ENCODE measurements at places on chromosomes 3 and 15.

DNA sequence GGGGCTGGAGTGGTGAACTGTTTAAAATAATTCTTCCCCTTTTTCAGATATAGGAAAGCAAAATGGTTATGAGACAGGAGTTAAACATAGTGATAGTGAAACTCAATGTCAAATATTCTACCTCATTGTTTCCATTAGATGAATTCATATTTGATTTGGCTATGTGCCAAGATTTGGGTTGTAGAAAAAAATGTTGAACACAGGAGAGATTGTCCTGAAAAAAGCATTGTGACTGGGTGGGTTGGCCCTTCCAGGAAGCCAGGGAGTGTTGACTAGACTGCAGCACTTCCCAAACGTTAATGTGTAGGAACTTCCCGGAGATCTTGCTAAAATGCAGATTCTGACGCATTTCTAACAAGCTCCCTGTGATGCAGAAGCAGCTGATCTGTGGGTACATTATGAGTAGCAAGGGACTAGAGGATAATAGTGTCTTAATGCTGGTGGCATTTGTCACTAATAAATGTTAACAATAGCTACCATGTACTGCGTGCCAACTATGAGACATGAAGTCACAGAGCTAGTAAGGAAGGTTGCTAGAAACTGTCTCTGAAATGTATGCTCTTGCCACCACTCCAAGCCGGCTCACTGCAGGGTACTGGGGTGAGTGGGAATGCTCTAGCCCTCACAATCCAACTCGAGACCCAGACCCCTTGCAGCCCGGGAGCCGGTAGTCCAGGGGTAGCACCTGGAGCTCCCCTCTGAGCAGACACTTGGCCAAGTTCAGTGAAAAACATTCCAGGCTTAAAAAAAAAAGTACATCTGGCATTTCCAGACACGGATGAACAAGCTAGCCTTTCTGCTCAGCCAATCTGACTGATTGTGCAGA lies 120.6 kb downstream of the CD47 start:
- peak; percentile 9 for DNase-seq

DNA sequence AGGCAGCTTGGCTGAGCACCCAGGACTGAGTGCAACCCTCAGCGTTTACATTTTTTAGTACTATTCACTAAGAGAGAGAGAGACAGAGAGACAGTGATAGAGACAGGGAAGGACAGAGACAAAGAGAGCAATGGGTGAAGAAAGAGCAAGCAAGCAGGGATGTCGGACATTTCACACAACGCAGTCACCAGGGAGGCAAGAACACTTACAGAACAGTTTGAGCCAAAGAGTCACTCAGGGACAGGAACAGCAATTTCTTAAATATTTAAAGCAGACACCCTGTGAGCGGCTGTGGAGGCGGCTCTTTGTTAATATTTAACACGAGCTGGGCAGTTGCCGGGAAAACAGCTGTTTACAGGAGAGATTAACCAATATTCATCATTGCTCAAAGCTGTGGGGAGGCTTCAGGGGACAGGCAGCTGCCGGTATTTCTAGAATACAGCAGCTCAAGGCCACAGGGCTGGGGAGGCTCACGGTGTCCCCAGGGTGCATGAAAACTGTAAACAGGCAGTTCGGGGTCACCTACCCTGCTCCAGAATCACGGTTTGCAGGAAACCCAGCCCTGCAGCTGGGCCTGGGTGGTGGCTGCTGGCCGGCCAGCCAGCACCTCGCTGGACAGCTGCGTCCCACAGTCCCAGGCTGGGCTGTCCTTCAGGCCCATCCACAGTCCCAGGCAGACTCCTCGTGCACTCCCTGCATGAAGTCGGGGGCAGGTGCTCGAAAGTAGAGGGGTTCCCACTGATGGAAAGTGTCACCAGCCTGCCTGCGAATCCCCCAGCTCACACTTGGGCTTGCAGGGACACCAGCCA lies 38.8 kb upstream of the PCSK6 start:
- DNase-seq: no peak

DNA sequence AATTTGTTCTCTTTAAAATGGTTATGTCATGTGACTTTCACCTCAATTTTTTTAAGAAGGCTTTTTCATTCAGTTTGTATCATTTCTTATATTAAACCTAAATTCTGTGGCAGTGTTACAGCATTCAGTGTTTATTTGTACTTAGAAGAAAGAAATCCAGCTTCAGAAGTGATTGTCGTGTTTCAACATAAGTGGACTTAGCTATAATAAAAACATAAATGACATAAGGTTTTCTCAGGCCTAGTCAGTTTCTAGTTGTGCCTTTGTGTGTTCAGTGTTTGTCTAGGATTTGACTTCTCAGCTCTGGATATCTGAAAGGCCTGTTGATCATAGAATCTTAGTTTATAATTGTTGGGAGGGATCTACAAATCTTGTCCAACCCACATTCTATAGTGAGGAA lies 80.5 kb downstream of the STT3B start:
- DNase-seq: no peak

GRCh38 chr3:18902081-18902793 lies 246.1 kb upstream of the KCNH8 start:
- no peak for DNase-seq

GRCh38 chr3:53016236-53016635 lies 29.6 kb downstream of the SFMBT1 start:
- no peak for DNase-seq

DNA sequence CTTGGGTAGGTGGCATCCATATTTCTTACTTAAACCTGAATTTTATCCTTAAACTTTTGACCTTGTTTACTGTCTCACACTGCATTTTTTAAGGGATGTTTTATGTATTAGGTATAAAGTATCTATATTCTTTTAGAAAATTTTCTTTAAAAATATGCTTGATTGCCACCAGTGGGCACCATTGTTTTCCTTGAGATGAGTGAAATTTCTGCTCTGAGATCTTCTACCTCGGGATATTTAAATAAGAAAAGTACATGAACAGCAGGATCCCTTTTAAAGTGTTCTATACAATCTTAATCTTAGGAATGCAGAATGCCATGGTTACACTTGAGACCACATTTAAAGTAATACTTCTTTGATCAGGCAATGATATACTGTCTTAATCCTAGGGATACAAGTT lies 108.7 kb downstream of the SLMAP start:
- DNase-seq: no peak

- DNase-seq: peak; percentile 16
Observed at GRCh38 chr3:38084334-38085310, 45.6 kb downstream of the DLEC1 start.

DNA sequence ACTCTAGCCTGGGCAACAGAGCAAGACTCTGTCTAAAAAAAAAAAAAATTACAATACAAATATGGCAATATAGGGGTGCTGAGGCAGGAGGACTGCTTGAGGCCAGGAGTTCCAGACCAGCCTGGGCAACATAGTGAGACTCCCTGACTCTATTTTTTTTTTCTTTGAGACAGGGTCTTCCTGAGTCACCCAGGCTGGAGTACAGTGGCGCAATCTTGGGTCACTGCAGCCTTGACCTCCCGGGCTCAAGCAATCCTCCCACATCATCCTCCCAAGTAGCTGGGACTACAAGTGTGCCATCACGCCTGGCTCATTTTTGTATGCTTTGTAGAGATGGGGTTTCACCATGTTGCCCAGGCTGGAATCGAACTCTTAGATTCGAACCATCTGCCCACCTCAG lies 17.3 kb upstream of the RAB11A start:
- no peak for DNase-seq

DNA sequence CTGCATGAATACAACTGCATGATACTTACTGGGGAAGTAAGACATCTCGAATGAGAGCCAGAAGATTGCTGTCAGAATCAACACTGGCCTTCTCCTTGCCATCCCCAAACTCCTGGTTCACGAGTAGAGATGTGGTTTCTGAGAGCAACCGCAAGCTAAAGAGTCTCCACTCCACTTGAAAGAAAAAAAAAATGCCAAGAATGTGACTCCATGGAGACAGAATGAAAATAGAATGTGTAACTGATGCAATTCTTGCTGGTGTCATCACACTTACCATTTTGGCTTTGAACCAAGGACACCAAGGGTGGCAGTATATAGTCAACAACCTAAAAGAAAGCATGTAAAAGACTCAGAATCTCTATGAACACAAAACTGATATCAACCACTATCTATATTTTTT lies 280.4 kb downstream of the ULK4 start:
- no peak for DNase-seq

GRCh38 chr3:186178412-186178811 lies 69.5 kb upstream of the ETV5 start:
- no peak for DNase-seq

DNA sequence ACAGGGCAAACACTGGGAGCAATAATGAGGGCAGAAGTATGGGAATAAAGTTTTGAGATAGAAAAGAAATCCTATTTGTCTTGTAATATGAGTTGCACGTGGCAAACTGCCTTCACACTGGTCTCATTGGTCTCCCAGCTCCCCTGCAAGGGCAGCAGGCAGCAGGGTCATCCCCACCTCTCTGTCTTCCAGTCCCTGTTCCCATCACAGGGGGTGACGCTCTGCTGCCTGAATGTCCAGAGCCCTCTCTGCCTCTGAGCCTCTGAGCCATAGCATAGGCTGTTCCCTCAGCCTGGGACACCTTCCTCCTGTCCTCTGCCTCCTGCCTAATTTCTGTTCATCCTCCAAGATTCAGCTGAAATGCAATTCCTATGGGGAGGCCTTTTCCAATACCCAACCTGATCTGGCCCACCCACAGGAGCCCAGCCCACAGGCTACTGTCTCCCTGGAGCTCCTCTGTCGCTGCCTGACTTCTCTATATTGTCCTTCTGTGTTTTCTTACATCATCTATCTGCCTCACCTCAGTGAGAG lies 12.1 kb upstream of the SKOR1 start:
- no peak for DNase-seq

- DNase-seq: no peak
Observed at GRCh38 chr3:57278237-57278636, 14.2 kb downstream of the ASB14 start.

DNA sequence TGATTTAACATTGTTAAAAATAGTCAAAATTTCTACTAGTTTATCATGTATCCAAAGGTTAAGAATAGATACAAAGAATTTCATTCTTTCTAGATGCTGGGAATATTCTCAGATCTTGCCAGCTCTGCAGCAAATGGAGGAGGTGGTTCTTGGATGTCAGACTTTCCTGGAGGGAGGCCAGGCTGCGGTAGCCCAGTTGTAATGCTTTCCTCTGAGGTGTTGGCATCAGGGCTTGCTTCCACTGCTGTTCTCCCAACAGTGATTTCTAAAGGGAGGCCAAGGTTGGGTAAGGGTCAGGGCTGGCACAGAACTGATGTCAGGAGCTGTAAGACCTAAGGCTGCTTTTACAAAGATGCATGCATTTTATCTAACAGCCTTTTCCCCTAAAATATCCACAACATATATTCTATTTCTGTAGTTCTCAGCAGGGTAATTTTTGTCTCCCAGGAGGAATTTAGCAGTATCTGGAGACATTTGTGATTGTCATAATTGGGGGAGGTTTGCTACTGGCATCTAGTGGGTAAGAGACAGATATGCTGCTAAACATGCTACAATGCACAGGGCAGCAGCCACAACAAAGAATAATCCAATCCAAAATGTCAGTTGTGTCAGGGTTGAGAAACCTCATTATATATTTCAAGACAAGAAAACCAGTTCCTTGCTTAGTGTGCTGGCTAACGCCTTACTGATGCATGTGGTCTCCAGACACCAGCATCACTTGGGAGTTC lies 42.0 kb upstream of the SPTSSB start:
- no peak for DNase-seq

DNA sequence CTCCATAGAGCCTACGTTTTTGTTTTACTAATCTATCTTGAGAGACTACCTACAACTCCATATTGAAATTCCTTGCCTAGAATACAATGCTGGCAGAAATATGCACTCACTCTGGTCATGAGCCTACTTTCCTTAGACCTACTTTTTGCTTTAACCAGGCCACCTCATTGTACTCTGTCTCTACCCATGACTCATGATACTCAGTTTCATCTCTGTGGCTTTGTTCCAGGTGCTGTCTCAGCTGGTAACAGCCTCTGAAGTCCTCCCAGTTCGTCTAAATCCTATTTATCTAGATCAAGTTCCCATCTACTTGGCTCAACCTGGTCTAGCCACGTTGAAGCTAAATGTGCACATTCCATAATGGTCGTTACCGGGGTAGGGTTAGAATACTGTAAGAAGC lies 536.4 kb downstream of the RSL24D1 start:
- no peak for DNase-seq

DNA sequence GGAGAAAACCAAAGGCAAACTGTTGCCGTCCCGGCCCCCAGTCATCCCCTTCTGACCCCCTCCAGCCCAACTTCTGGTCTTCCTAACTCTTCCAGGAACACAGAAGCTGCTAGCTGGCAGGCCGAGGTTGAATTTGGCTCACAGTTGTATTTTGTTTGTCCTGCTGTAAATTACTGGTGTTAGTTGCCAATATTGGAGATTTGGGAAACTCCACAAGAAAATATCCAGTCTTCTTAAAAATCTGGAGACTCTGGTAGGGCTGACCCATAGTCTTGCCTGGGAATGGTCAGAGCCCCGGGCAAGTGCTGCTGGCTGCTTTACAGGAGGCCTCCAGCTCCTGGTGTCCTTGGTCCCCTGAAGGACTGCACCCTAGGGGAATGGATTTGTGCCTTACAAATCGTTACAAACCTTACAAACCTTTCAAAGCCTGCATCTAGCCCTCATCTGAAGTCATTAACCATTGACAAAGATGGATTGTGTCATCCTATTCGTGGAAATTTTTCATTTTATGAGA lies 112.0 kb upstream of the MCTP2 start:
- no peak for DNase-seq

DNA sequence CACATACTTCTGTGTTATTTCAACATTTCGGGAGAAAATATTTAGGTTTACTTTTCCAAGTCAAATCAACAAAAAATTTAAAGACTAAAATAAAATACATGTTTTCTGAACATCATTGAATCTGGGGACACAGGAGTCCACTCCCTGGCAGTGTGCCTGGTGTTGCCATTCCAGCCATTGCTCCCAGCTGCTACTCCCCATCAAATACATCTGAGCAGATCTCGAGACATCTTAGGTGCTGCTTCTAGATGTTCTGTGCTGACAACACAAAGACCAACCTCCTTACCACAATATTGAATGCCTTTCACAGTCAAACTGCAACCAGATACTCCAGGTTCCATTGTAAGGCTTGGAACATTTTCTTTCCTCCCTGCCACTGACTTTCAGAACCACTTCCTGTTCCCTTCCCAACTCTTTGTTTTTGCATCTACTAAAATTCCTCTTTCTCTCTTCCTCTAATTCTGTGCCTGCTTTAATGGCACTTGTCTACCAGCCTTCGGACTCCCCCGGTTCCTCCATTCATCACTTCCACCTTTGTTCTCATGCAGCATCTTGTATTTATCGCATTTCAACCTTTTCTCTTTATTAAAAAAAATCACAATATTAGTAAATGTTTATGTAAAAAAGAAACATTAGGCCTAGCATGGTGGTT lies 81.1 kb upstream of the SLC4A7 start:
- no peak for DNase-seq

- no peak for DNase-seq
Observed at GRCh38 chr3:56860939-56861338, 59.2 kb upstream of the ARHGEF3 start.

DNA sequence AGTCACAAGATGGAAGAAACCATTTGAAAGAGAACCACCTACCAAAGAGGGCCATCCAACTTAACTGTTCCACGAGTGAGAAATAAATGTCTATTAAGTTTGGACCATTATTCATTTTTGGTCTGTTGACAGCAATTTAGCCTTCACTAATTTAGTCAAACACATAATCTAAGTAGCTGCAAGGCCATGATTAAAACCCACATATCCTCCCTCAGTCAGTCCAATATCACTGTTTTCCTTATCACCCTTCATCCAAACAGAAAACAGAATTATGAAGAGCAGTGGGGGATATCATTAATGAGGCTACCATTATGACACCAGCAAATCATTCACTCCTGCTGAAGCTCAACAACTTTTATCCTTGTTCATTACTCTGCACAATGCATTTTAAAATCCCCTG lies 52.0 kb downstream of the PIK3CB start:
- no peak for DNase-seq

- no peak for DNase-seq
Observed at GRCh38 chr15:70741677-70742293, 21.6 kb downstream of the UACA start.

Data from activated CD4-positive, alpha-beta T cell treated with anti-CD3 and anti-CD28 coated beads, Interleukin-2, Interleukin-6, amounts not matched to agents 100 ng/mL and 50 ng/mL, durations not matched to agents 16 hours and 8 hours (primary cell).